ENCODE measurements at places on chromosomes 7 and 10. TPM values are rescaled to one million over a fixed set of nuclear protein-coding genes. Genes with fewer than 3 reads are reported as not detected.

The TCAF2 gene
- 0.38 TPM for total RNA-seq

The OPN1SW gene
- total RNA-seq: not detected

The BTBD16 gene
- total RNA-seq: 0.23 TPM

GRCh38 chr7:67754651-67755050 is 758.0 kb downstream of the TYW1 start:
- no peak for DNase-seq

- DNase-seq: no peak
Observed at GRCh38 chr10:23060918-23061317, 34.5 kb upstream of the MSRB2 start.

The NUTM2A gene
- 2.6 TPM for total RNA-seq

The RASA4B gene
- total RNA-seq: 6.2 TPM

GRCh38 chr7:20193242-20193777 is 23.9 kb downstream of the MACC1 start:
- no peak for DNase-seq

DNA sequence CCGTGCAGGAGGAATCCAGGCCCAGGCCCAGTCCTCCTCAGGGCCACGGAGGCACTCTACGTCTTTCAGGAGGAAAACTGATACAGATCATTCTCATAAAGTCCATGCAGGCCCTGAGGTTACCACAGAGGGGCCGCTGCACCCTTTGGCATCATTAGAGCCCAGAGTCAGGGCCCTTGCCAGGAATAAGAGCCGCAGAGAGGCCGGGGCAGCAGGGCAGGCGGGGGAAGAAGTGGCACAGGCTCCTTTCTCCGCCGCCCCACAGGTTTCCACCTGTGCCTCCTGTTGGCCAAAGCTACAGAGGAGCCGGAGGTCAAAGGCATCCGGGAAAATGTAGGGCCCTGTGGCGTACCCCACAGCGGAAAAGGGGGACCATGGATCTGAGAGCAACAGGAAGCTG is 366.6 kb upstream of the SHH start:
- no peak for DNase-seq

DNA sequence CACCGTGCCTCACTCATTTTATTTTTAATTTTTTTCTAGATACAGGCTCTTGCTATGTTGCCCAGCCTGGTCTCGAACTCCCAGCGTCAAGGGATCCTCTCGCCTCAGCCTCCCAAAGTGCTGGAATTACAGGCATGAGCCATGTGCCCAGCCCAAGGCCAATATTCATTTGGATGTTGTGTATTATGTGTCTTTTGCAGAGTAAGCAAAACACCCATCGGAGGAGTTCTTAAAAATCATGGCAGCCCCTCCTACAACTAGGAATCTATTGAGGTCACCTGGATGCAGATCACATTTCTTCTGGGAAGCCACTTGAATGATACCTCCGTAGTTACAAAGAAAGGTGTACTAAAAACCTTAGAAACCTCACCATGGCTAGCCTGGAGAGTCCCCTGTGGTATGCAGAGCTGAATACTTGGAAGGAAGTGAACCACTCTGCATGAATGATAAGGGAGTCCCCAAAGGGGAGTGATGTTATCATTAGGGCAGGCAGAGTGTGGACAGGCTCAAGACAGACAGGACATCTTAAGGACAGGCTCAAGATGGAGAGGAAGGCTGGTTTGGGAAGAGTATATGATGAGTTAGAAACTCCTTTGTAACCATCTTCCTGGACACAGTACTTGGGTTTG is 185.7 kb downstream of the TAX1BP1 start:
- no peak for DNase-seq

The STN1 gene
- total RNA-seq: 11.5 TPM

DNA sequence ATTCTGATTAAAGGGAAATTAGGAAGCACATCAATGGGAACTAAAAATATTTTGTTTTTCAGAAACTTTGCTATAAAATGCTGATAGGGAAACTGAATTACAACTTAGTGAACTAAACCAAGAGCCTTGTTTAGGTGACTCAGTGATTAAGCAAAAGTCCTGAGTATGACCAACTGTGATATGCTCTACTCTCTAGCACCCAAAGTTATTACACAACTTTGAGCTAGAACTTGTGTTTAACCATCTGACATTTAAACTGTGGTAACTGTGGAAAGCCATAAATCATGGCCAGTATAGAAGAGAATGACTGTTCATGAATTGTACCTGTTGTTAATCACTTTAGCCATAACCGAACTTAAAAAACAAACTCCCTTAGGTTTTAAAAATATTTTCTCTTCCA is 127.4 kb downstream of the ZNF365 start:
- no peak for DNase-seq

DNA sequence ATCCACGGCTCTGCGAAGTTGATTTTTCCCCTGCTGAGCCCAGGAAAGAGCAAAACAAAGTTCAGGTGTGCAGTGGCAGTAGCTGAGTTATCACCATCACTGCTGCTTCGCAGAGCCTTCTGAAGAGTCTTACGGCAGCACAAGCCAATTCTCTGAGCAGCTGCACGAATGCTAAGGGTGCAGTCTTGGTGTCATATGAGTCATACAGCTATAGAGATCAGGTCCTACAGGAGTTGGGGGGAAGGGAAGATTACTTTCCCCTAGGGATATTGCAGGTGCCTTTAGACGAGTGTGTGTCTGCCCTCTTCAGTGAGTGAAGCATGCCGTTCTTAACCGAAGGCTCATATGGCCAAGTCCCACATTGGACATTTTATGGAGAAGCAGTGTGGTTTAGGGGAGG is 227.8 kb downstream of the CELF2 start:
- no peak for DNase-seq

GRCh38 chr7:117781707-117782106 is 91.5 kb downstream of the CTTNBP2 start:
- no peak for DNase-seq

DNA sequence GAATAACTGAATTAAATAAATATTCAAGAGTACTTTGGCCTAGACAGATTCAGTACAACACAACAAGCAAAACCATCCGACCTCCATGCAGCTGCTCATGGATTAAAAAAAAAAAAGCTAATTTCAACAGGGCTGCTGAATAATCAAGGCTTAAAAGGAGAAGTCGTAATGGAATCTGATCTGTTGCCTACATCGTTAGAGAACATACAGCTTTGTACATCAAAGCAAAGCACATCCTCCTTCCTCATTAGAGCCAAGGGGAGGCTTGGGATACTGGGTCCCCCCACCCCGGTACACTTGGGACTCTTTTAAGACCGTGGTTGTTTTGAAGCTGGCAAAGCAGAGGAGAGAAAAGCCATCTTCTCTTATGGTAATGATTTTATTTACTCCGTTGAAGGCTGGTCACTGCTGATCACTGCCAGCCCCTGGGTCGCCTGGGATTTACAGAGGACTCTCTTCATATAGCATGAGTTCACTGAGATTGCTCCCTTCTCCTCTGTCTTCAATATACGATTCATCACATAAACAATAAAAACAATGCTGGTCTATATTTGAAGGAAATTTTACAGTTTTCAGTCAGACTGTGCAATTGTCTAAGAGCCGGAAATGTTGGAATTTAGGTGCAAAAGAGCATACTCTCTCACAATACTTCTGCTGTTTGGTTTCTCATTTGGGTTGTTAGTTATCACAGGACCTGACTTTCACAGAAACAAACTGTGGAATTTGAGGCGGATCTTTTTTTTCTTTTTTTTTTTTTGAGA is 148.8 kb downstream of the FAM107B start:
- DNase-seq: no peak

Data from endothelial cell (in vitro differentiated cells).